ENCODE measurements at places on chromosomes 7 and 10.

- no peak for DNase-seq
Measured at GRCh38 chr7:2939193-2939885, 95.2 kb upstream of the GNA12 start.

GRCh38 chr7:106737202-106737562, 76.2 kb upstream of the CCDC71L start:
- DNase-seq = no peak

DNA sequence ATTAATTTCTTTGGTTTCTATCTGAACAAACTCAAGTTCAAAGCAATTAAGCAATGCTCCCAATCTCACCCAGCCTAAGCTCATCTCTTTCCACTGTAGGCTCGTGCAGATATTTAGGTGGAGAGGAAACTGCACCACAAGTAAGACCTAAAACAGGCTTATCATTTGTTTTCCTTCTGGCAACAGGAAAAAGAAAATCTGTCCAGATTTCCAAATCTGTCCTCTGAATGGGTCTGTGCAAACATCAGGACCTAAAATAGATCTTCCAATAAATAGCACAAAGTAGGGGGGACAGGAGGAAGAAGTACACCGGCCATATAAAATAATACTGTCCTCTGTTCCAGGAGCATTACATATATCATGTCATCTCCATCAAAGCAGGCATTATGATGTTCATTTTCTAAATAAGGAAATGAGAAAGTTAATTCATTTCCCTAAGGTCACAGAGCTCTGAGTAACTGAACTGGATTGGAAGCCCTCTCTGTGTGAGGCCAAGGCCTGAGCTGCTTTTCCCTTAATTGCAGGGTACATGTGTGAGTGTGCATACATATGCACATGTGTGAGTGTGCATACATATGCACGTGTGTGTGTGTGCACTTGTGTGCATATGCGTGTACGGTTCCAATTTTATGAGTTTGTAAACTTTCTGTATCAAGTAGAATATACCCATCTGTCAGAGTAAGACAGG, 92.8 kb upstream of the PARD3 start:
- no peak for DNase-seq

DNA sequence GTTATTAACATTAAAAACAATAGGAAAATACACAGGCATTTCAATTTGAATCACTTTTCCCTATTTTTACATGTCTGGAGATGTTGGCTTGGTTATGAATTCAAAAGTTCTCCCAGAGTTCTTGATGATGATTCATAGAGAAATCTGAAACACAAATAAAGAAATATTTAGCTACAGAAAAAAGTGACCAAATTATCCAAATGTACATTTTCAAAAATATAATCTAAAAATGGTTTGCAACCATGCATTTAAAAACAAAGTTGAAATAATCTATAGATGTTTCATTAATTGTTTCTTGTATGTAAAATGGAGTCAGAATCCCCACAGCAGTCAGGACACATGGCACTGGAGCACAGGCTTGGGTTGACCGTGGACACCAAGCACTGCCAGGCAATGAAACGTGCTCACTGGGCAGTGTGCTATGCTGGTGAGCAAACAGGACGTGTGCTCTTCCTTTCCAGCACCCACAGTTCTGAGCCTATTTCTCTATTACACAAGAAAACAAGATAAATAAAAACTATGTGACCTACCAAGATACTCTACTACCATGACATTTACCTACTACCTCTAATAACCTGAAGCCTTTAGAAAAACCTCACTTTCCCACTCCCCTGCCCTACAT, 44.1 kb upstream of the PTPRN2 start:
- no peak for DNase-seq

- DNase-seq = no peak
Measured at GRCh38 chr10:126224967-126225671, 163.2 kb downstream of the ADAM12 start.

DNA sequence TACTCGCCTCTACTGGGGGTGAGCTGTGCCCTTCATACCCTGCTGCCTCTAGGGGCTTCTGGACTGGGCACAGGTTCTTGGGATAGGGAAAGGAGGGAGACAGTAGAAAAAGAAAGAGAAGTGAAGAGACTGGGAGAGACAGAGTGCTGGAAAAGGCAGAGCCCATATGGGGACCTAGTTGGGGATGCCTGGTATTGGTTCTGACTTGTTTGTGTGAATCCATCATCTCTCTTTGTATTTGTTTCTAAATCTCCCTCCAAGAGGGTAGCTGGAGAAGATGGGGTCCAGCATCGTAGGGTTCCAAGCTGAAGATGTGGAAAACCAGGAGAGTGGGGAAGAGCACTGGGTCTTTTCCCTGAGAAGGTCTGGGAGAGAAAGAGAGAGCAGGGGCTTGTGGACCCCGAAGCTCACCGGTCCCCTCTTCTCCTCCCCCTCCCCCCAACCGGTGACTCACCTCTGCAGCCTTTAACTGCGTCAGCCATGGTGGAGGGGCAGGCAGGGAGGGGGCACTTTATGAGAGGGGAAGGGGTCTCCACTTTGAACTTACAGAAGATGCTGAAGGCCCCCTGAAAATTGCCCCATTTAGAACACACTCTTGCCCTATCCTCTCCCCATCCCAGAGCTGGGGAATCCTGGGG, 3.2 kb upstream of the VGF start:
- no peak for DNase-seq

DNA sequence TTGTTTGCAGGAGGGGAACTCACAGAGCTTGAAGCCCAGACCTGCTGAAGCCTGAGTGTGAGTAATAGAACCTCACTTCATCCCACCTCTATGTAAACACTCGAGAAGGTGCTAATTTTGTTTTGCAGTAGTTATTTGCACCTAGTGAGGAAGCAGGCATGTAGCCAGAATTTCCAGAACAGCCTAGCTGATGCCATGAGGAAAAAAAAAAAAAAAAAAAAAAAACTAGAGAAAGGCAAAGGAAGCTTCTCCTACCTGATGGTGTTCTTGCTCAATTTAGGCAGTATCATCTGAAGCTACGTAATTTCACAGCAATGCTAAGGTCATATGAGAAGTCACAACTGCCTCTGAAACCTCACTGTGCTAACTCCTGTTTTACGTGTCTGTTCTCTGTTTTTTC, 13.6 kb upstream of the GPR37 start:
- DNase-seq = no peak

- no peak for DNase-seq
Measured at GRCh38 chr10:79304479-79305087, 42.7 kb upstream of the PPIF start.

DNA sequence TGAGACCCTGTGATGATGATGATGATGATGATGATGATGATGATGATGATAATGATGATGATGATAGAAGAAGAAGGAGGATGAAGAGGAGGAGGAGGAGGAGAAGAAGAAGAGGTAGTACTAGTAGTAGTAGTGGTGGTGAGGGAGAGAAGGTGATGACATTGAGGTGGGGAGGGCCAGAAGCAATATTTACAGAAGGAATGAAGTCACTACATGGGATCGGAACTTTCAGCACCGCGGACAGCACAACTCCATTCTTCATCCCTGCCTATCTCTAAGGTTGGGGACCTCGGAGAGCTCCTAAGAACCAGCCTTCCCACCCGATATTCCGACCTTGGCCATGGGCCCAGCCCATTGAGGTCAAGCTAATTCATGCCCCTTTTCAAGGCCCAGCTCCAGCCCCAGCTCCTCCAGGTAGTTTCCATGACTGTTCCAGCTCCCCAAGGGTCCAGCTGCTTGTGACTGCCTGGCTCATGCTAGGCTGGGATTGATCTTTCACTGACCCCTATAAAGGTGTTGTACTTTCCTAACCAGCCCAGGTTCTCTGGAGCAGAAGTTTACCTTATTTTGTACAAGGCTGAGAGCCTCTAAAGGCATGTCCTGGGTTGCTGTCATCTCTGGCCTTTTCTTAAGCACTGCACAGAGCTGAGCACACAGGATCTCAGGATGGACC, 10.3 kb downstream of the CRHR2 start:
- DNase-seq = no peak

- no peak for DNase-seq
Measured at GRCh38 chr7:1031716-1032455, 12.5 kb upstream of the GPR146 start.

GRCh38 chr10:31004611-31005193, 27.0 kb downstream of the ZNF438 start:
- no peak for DNase-seq

DNA sequence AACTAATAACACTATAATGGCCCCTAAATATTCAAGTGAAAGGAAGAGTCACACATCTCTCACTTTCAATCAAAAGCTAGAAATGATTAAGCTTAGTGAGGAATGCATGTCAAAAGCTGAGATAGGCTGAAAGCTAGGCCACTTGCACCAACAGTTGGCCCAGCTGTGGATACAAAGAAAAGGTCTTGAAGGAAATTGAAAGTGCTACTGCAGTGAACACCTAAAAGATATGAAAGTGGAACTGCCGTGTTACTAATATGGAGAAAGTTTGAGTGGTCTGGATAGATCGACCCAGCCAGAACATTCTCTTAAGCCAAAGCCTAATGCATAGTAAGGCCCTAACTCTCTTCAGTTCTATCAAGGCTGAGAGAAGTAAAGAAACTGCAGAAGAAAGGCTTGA, 12.1 kb upstream of the SNX13 start:
- no peak for DNase-seq

- DNase-seq = no peak
Measured at GRCh38 chr7:21318916-21319270, 109.0 kb upstream of the SP4 start.

- no peak for DNase-seq
Measured at GRCh38 chr10:66982792-66983474, 57.1 kb downstream of the LRRTM3 start.

- no peak for DNase-seq
Measured at GRCh38 chr10:6648894-6649720, 69.0 kb upstream of the PRKCQ start.

- no peak for DNase-seq
Measured at GRCh38 chr10:72087392-72087968, 871 bp downstream of the SPOCK2 start.

- no peak for DNase-seq
Measured at GRCh38 chr10:14102056-14102455, 228.7 kb downstream of the FRMD4A start.

GRCh38 chr10:51766423-51767102, 67.2 kb upstream of the CSTF2T start:
- DNase-seq = no peak

GRCh38 chr7:77702513-77702912, 6.3 kb downstream of the RSBN1L start:
- DNase-seq = no peak

DNA sequence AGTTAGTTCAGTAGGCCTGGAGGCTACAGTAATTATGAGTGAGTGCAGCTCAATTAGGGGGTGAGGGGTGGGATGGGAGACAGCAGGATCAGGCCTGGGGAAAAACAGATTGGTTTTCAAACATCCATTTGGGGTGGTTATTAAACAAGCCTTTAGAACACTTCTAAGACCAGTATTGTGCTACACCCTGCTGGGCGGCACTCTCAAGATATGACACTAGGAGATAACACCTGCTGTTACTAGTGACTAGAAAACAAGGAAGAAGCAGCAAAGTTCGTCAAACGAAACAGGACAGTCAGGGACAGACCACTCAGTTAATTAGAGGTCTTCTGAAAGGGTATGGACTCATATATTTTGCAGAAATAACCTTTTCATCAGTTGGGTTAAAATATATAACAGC, 353.6 kb downstream of the PTEN start:
- no peak for DNase-seq

DNA sequence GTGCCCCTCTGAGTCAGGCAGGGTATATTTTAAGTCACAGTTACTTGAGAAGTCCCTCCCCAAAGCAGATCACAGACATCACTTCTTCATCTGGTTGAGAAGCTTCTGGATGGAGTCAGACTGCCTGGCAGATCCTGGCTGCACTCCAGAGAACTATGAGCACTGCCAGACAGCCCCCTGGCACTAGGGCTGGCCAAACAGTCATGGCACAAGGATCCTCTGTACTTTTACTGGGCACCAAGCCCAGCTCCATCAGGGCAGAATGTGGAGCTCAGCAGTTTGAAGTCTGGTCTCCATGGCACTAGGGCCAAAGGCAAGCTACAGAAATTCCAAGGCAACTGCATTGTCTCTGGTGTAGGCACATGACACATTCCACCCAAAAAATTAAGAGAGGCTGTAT, 162.1 kb downstream of the NRG3 start:
- no peak for DNase-seq

DNA sequence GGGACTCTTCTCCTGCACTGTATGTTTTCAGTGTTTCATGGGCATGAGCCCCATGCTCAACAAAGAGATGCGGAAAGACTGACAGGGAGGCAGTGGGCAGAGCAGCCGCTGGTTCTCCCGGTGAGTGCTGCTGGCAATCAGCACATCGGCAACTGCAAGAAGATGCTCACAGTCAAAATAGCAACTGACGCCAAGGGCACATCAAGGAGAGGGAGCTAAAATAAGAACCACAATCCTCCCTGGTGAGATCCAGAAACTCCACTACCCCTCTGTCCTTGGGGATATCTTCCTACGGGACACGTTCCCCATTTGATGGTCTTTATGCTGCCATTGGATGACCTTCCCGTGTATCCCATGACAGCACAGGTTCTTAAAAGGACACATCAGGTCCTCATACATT, 28.9 kb upstream of the SVIL start:
- no peak for DNase-seq

- DNase-seq = no peak
Measured at GRCh38 chr7:137546671-137547070, 203.1 kb upstream of the PTN start.

GRCh38 chr7:110664803-110665202, 426.1 kb upstream of the LRRN3 start:
- no peak for DNase-seq

DNA sequence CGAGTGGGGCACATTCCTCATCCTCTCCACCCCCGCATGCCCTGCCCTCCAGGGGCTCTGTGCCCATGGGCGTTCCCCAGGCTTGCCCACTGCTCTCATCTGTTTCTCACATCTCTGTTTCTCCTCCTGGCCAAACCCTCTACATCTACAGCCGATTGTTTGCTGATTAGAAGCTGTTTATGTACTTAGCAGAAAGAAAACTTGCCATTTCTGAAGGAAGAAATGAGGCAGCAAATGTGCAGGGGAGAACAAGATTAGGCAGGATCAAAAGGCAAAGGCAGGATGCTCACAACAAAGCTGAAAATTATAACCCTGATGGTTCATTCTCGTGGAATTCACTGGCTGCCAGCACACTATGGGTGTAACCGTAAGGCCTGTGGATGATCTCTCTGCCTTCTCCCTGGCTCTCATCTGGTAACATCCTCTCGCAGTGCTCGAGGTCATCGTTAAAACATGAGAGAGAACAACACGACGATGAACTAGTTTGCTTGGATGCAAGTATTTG, 111.6 kb upstream of the KLF14 start:
- no peak for DNase-seq

- no peak for DNase-seq
Measured at GRCh38 chr7:68432585-68432984, 1165.7 kb upstream of the AUTS2 start.

All from stimulated activated CD4-positive, alpha-beta T cell treated with anti-CD3 and anti-CD28 coated beads, Interleukin-12 subunit alpha, Interleukin-12 subunit beta, amount 100 ng/mL, for 24 hours (primary cell).